ENCODE measurements at places on chromosomes 3 and 15.
A peak's percentile ranks its signal among the peaks of the same experiment; 100 is the strongest.

DNA sequence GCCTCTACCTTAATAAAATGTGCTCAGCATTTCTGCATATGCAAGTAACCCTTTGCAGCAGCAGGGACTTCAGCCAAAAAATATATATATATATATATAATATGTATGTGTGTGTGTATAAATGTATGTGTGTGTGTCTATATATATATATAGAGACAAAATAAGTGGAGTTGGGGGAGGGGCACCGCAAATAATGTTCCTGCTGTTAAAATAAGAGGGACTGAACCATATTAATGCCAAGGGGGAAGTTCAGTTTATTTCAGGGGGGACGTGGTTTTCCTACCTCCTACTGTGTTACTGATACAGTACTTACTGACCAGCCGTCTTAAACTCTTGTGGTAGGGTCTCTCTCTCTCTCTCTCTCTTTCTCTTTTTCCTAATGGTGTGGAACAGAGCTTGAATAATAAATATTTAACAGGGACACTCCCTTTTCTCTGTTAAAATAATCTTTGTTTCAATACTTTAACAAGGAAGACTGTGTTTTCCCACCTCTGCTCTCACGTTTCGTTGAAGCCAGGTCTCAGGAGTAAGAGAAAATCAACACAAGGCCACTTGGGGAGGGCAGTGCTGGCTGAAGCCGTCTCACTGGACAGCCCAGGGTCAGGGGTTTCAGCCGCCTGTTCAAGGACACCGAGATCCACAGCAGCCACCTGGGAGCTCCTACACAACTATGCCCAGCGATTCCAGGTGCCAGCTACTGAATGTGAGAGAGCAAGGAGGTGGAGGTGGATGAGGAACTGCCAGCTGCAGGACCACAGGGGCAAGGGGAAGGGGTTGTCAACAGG lies 42.8 kb upstream of the ADAMTSL3 start:
- DNase-seq = no peak

DNA sequence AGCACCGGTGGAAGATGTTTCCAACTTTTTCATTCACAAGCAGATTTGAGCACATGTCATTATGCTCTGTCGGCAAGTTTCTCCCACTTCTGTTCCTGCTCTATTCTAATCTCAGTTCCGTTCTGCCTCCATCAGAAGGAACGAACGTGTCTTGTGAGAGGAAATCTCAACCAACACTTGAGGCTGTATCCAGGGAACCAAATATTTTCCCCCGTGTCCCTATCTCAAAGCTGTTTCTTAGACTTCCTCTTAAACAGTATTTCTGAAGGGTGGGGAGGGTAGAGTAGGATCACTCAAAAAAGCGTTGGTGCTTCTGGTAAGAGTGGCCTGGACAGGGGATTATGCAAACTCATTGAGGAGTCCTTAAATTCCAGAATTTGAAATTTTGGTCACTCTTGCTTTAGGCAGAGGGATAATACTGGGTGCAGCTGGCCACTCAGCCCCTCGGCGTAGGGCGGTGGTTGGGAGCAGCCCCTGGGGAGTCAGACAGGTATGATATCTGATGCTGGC lies 54.9 kb downstream of the FRMD4B start:
- DNase-seq = no peak

GRCh38 chr3:72655131-72655551 lies 193.1 kb downstream of the SHQ1 start:
- no peak for DNase-seq

DNA sequence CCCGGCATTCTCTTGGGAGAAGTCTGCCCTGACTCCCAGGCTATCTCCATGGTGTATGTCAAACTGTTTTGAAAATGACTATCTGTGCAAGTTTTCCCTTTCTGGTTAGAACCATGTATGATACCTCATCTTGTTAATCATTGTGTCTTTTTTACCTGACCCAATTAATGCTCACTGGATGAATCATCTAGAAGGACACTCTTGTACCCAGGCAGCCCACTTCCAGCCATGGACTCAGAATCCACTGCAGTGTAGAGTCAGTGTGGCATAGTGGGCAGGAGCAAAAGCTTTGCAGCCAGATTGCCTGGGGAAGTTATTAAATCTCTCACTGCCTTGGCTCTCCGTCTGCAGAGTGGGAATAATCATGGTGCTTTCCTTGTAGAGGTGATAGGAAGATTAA lies 1.2 kb downstream of the FAM3D start:
- DNase-seq = no peak

GRCh38 chr3:120652281-120652680 lies 29.8 kb downstream of the HGD start:
- DNase-seq = no peak

- DNase-seq = no peak
Observed at GRCh38 chr15:101425787-101426365, 63.6 kb downstream of the PCSK6 start.

GRCh38 chr15:36527235-36528162 lies 51.9 kb upstream of the CDIN1 start:
- no peak for DNase-seq

GRCh38 chr3:9347081-9347480 lies 15.8 kb upstream of the THUMPD3 start:
- DNase-seq = no peak

GRCh38 chr3:189144645-189145044 lies 27.1 kb upstream of the TPRG1 start:
- no peak for DNase-seq

GRCh38 chr3:123202451-123202850 lies 708 bp downstream of the SEC22A start:
- no peak for DNase-seq

GRCh38 chr3:25662736-25663320 lies 1.9 kb downstream of the TOP2B start:
- no peak for DNase-seq

DNA sequence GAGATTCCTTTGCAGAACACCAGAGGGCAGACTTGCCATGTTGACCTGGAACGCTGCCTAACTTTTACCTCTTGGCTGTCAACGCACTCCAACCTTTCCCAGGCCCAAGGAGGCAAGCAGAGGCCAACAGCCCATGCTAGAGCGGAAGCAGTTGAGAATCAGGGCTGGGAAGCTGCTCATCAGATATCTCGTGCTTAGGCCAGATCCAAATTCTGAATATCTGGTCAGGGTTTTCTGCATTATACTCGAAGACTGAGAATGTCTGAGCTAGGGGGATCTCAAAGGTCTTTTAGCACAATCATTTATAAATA lies 2.5 kb downstream of the XIRP1 start:
- peak; percentile 55 for DNase-seq

Measured in activated T-cell treated with anti-CD3 and anti-CD28 coated beads for 24 hours (primary cell).